ENCODE measurements at places on chromosomes 7 and 10.

GRCh38 chr10:86341361-86341811 is 25.2 kb downstream of the GRID1 start:
- DNase-seq = no peak

DNA sequence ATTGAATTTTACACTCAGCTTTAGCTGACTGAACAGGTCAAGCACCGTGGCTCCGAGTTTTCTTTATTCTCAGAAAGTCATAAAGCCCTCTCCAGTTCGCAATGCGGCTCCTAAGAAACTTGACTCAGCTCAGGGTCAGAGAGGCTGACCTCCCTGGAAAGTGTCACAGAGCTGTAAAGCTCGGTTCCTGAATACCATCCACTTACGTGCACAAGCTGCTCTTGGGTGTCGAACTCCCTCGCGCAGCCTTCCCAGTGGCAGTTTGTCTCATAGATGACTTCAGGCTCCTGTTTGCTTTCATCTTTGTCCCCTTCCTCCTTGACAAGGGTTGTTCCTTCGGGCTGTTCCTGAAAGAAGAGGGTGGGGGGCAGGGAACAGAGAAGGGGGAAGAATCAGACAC is 213.7 kb downstream of the GLI3 start:
- DNase-seq = no peak

DNA sequence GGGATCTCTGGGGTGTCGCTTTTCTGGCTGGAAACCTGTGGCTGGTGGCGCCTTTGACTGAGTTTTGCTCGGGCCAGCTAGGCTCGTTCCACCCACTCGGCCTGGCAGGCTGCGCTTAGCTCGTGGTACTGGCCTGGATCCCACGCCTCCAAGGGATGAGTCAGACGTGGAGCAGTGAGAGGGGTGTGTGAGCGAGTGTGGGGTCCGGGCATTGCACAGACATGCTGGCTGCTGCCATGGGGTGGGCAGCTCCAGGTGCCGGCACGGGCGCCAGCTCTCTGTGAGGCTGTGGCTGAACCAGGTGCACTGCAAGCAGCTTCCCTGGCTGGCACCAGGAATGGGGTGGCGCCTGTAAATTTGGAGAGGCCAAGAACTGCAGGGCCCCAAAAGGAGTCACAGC is 63.1 kb upstream of the CACNA2D1 start:
- DNase-seq = no peak

DNA sequence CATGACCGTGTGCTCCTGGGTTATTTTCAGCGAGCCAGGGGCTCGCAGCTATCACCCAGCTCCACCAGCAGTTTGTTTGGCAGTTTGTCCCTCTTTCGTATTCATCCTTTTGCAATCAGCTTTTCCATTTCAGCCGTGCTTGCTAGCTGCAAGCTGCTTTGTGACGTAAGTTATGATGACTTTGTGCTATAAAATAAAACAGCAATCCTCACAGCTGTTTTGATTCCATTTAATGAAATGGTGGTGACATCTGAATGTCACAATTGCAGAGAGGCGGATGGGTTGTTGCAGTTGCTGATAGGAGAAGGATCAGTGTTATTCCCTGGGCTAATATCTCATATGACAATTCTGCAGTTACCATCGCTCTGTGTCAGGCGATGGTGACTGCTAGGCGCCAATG is 251.7 kb downstream of the SNX10 start:
- no peak for DNase-seq

DNA sequence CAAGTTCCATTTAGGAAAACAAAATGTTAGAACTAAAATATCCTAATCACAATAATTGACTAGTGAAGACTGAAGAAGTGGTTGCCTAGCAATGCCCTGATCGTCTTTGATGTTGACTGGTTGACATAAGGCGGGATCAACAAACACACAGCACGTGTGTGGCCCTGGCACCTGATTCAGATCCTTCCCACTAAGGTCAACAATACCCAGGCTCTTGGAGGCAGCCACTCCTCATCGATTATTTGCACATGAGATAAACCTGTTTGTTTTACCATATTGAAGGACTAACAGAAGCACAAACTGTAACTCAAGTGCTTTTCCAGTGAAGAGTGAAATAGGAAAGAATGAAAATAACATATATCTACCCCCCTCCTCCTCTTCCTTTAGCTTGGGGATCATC is 15.6 kb downstream of the FANK1 start:
- DNase-seq = no peak

DNA sequence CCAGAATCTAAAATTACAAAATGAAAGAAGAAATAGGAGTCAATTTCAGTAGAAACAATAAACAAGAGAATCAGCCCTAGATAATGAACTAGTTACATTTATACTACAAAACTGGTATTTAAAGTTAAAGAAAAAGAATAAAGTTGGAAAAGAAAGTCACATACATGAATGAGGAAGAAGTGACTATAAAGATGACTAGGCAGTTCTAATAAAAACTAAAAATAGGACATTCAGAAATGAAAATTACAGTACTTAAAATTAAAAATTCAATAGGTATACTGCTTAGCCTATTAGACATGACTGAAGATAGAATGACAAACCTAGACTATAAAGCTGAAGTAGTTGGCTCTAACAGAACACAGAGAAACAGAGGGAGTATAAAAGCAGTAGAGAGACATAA is 108.8 kb downstream of the AHR start:
- no peak for DNase-seq

GRCh38 chr10:25966844-25967243 is 32.8 kb downstream of the MYO3A start:
- no peak for DNase-seq

DNA sequence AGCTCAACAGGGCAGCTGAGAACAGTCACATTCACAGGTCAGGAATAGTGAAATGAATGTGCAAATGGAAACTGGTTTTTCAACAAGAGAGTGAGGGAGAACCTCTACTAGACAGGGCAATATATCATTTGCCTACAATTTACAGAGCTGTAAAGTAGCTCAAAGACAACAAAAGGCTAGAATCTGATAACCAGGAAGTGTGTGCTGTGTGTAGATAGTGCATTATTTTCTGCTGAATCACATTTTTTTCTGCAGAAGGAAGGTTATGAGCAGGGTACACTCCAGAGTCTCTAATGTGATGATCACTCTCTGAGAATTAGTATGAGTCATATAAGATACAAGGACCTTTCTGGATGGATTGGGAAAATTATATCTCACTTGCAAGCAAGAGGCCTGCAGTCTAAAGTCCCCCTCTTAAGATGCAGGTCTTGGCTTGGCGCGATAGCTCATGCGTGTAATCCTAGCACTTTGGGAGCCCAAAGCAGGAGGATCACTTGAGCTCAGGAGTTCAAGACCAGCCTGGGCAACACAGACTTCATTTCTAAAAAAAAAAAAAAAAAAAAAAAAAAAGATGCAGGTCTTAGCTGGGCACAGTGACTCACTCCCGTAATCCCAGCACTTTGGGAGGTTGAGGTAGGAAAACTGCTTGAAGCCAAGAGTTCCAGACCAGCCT is 59.9 kb upstream of the COBL start:
- DNase-seq = no peak

DNA sequence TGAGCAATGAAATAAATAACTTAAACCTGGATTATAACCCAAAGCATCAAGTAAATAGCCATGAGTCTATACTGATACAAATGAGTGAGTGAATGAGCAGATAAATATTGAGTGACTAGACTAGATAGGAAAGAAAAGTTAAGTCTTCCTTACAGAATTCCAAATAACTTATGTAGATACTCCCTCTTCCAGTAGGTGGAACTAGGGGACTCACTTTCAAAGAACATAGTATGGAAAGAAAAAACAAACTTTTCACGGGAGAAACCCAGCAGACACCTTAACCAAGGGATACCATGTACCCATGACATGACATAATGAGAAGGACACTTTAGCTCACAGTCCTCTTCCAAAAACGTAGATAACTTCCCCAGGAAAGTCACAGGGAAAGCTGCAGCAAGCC is 32.2 kb downstream of the CSGALNACT2 start:
- no peak for DNase-seq

DNA sequence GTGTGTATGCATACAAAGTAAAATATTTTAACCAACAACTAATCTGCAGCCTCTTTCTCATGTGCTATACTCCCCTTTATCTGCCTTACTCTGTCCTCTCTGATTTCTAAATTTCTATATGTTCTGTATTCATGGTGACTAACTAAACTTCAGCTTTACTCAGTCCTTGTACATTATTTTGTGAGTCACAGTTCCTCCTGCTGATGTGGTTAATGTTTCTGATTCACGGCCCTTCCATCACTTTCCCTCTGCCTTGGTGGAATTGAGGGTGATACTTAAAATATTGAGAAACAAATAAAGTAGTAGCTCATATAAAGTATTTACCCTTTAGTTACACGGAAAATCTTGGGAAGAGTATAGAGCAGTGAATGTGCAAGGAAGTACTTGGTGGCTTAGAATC is 899.1 kb upstream of the ZWINT start:
- no peak for DNase-seq

- DNase-seq = no peak
Observed at GRCh38 chr10:74862625-74863024, 36.2 kb downstream of the KAT6B start.

DNA sequence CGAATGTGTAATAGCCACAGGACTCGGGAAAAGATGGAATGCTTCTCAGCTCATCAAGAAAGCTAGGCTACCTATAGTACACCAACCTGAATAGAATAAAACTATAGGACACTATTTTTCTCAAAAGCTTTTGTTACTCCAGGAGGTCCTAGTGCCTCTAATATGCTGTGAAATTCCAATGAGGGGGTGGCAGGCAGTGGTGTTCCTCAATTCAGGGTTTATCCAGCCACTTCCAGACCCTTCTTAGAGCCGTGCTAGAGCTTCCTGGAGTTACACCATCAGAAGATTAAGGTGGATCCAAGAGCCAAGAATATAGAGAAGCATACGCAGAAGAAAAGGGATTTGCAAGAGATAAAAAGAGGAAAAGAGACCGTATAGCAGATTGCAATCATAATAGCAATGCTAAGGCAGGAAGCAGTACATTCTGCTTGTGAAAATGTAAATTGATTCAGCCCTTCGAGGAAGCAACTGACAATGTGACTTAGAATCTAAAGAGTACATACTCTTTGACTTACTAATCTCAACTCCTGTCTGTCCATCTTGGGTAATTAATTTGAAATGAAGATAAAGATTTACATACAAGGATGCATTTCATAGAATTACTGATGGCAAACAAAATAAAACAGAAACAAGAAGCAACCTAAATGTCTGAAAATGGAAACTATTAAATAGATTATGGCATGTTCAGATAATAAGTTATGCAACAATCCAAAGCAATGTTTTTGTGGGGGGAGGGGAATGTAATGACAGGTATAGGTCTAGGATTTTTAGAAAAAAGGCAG is 2.1 kb downstream of the ST8SIA6 start:
- DNase-seq = no peak

DNA sequence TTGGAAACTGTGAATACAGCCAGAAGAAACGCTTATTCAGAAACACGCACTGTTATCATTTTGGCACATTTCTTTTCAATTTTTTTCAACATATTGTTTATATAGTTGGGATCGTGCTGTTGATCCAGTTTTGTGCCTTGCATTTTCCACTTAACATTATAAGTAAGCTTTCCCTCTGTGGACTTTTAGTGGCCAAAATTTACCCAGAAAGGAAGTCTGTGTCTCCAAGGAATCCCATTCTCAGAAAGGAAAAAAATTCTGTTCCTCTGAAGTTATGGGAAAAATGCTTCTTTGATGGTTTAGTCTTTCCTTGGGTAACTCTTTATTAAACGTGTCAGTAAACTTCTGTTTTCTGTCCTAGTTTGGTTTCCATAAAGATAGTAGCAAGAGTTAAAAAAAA is 280.0 kb downstream of the REEP3 start:
- DNase-seq = no peak

GRCh38 chr7:125876431-125876830 is 946.8 kb upstream of the POT1 start:
- no peak for DNase-seq

DNA sequence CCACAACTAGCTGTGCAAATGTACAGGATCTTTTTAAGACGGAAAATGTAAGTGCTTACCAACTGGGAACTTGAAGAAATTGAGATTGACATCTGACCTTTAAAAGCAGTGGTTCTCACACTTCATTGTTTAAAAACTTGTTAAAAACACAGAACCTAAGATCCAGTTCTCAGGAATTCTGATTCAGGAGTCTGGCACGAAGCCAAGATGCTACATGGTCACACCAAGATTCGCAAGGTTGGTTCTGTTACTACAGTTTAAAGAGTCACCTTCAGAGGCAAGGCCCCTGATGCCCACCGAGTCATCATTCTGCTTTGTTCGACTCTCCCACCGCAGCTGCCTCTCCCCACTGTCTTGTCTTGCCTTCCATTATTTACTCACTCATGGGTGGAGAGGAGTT is 113.3 kb downstream of the GLI3 start:
- no peak for DNase-seq

DNA sequence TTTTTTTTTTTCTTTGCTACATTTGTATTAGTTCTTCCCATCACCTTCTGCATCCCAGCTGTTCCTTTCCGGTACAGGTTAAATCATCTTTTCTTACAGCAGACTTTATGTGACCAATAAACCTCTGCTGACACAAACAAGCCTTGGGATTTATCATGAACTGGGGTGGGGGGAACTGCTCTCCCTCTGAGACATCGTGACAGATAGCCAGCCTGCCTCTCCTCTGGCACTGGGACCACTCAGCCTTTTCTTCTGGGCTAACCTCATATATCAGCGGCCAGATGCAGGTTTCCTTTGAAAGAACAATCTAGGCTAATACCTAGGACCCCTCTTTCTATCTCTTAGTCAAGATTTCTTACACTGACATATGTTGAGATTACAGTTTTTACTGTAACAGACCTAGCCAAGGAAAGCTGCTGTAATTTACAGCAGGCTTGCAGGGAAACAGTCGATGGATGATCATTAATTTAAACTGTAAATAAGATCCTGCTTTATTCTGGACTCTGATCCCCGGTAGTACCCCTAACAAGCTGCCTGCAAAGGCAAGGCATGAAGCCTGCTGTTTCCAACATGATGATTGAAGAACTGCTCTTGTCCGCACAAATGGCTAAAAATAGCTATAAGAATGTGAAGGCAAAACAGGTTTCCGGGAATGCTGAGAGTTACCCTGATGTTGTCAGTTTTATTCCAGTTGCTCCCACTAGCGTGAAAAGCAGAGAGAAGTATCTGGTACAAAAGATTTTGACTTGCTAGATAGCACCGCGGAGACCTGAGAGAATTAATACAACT is 338.7 kb downstream of the SORCS1 start:
- DNase-seq = no peak

GRCh38 chr7:134451656-134452055 is 7.2 kb downstream of the AKR1B1 start:
- no peak for DNase-seq

GRCh38 chr7:40873248-40873647 is 738.4 kb downstream of the SUGCT start:
- no peak for DNase-seq

DNA sequence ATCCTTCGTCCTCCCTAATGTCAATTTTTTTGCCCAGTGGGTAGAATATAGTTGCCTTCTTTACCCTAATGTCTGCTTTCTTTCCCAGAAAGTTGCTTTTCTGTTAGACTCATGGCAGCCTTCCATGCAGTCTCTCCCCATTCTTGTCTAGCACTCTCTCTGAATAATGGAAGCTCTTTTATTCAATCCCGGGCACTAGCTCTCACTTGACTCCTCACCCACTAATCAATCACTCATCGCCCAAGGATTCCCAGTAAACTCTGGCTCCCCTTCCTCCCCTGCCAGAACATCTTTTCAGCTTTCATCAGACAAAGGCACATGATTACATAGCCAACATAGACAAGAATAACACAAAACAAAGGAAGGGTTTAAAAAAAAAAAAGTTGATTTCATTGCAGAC is 100.2 kb upstream of the RELN start:
- peak; percentile 18 for DNase-seq
